Activated B cell treated with CpG ODN at 0.5 μM for 24 hours (primary cell): ENCODE measurements at places on chromosomes 1 and 21. TPM values are rescaled to one million over a fixed set of nuclear protein-coding genes. Genes with fewer than 3 reads are reported as not detected.

DNA sequence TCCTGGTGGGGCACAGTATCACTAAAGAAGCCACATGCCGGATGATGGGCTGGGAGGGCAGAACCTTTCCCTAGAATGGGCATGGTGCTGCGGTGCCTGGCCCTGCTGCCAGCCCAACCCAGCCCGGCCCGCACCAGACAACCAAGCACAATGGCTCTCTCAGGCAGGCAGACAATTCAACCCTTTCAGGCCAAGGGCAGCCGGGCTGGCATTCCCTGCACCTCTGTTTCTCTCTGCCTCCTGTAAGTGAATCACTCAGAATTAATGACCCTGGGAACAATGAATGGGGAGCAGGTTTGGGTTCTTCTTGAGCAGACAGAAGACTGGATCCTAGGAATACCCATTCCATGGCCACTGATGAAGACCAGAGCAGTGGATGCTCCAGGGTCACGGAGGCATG, 41.0 kb upstream of the IFFO2 start:
- DNase-seq, result no peak

Gene POMGNT1
- 37.4 and 39.5 TPM in 2 replicates for total RNA-seq

GRCh38 chr21:19700476-19700875, 1296.9 kb upstream of the TMPRSS15 start:
- DNase-seq, result no peak

Gene CD34
- not detected in 2 replicates for total RNA-seq

- no peak for DNase-seq
Measured at GRCh38 chr1:100213141-100213540, 35.1 kb upstream of the LRRC39 start.

Gene LCE2B
- total RNA-seq, result not detected in 2 replicates

Gene SPRR2B
- total RNA-seq, result not detected in 2 replicates

DNA sequence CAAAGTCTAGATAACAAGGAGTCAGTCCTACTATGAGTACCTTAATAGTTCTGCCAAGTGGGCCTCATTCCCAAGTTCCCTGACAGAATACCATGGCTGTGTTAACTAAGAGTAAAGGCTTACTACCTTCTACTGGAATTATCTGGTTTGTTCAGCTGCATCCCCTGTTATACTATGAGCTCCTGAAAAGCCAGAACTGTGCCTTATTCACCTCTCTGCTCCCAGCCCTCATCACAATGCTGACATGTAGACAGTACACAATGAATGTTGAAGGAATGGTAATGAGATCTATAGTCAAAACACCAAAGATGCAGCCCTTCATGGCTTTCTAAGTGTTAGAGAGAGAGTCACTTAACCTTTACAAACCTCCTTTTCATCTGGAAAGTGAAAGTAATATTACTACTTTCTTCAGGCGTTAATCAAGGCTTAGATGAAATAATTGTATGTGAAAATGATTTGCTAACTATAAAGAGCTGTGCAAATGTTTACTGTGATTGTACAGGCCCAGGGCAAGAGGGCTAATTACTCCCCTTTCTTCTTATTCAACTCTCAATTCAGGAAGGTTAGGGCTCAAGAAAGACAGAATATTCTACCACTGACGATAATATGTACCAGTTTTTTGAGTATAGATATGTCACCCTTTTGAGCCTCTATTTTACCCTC, 70.3 kb upstream of the MROH9 start:
- no peak for DNase-seq

DNA sequence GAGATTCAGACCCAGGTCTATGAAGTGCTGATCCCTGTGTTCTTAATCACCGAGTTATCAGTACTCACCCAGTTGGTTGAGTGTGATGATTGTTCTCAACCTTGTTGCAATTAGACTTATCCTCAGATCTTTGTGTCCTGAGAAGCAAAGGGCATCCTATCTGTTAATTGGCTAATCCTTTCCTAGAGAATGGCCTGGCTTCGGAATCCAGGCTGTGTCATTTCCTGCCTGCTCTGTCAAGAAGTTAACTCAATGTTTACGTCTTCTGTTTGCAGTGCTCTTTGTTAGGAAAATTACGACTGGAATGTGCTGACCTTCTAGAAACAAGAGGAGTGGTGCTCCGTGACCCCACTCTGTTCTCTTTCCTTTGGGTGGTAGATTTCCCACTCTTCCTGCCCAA, 14.7 kb downstream of the GAS5 start:
- DNase-seq, result no peak

- no peak for DNase-seq
Measured at GRCh38 chr1:71785450-71785849, 496.9 kb downstream of the NEGR1 start.

DNA sequence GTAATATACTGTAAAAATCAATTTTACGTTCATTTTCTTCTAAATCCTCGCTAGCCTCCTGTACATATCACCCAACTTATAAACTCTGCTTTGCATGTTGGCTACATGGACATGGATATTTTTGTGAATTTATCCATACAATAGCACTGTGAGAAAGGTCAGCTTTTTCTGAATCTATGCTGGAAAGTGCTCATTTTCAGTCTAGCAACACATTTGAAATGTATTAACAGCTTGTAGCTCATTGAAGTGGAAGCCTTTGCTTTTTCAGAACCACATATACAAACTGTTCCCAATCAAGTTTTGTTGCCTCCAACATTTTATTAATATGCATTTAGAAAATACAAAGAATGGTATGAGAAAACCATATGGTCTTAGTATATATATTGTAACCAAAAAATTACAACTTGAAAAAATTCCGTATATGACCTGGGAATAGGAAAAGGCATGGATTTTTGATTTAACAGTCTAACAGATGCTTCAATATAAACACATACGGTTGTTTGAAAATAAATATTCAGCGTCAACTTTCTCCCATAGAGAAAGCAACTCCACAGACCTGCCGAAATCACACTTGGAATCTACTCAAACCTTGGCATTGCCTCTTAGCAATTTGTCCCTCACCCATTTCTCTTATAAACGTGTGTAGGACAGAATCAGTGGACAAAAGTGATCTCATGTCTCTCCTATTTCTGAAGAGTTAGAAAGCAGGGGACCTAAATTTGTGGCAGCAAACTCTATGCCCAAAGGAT, 112.7 kb downstream of the ERG start:
- DNase-seq, result no peak

DNA sequence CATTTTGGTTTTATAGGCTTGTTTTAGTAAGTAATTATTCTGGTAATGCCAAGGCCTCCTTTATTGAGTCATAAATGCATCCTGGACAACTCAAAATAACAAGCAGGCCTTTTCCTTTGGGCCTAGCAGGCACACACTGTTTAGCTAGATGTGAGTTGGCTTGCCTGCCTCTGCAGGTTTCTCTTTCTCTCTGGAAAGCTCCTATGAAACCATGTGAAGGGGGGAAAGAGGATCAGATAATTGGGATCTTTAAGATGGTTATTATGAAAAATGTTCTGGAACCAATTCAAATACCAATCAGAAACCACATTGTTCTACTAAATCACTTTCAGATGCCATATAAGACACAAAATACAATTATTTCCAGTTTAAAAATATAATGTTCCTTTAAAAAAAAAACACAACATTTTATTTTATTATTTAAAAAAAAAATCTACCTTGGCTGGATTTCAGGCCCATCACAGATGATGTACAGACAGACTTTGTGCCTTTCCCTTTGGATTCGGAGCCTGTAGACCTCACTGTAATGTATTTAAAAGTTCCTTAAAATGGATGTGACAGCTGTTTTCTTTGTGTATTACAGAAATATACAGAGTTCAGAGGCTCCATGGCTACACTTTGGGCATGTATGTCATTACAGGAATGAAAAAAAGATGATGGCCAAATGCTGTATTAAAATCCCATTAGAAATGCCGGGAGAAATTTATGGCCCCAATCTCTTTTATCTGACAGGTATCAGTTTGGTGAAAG, 80.2 kb downstream of the NTMT2 start:
- DNase-seq, result no peak

DNA sequence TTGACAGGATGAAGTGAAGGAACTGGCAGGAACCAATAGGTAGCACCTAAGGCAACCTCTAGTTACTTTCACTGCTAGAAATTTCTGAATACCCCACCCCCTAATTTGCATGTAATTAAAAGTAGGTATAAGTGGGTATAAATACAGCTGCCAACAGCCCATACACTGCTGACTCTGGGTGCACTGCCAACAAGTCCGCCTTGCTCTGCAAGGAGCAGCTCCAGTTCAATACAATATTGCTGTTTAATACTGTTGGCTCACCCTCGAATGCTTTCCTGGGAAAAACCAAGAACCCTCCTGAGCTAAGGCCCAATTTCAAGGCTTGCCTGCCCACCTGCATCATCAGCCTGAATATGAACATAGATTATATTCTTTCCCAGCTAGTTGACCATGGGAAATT, 981.9 kb downstream of the ADGRL2 start:
- no peak for DNase-seq

Gene SMCP
- total RNA-seq, result not detected in 2 replicates

- no peak for DNase-seq
Measured at GRCh38 chr1:214448536-214448935, 102.9 kb downstream of the PTPN14 start.

Gene FYB2
- not detected in 2 replicates for total RNA-seq

DNA sequence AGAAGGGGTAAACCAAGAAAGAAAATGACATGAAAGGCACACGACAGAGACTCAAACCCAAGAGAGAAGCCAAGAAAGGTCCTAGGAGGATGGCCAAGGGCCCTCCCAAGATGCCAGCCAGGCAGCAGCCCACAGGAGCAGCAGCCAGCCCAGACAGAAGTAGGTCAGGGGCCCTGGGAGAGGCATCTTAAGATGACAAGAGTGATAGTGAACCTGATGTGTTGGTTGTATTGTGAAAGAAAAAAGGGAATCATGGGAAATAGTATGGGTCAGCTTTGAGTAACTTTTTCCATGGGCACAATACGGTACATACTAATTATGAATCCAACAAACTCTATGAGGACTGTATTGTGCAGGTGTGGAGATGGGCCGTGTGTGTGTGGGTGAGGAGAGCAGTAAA, 3.3 kb downstream of the CCSAP start:
- no peak for DNase-seq

DNA sequence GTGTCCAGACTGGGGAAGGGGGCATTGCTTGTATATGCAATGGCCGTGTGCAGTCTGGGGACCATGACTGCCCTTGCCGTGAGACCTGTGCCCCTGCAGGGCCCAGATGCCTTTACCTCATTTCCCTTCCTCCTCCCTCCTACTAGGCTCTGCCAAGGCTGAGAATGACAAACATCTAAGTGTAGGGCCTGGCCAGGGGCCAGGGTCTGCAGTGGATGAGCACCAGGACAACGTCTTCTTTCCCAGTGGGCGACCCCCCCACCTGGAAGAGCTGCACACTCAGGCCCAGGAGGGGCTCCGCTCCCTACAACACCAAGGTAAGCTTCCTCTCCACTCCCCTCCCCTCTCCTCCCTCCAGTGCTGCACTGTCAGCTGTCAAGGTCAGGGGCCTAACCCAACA, 49.5 kb downstream of the YARS1 start:
- no peak for DNase-seq

Gene XKR8
- total RNA-seq, result 5.1 and 6.1 TPM in 2 replicates

DNA sequence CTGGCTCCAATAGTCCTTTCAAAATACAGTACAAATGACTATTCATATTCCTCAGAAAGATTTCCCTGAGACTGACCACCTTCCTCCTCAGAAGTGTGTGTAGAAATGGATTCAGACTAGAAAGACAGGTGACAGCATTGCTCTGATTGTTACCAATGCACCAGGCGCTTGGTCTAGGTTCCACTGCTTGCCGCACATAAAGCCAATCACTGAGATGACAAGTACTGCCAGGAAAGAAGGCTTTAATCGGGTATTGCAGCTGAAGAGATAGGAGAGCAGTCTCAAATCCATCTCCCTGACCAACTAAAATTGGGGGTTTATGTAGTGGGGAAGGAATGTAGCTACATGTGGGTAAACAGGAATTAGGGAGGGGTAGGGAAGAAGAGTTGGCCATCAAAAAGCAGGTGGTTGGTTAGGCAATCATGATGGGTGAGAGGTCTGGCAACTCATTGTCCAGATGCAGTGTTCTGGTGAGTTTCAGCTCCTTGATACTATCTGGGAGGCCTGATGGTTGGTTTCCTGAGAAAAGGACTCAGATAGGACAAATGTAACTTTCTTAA, 98.0 kb downstream of the KCNH1 start:
- DNase-seq, result no peak

Gene KRTAP19-1
- not detected in 2 replicates for total RNA-seq

Gene ERG
- total RNA-seq, result not detected in 2 replicates

Gene SPATA6
- 4.2 and 4.8 TPM in 2 replicates for total RNA-seq

- no peak for DNase-seq
Measured at GRCh38 chr1:8191474-8191873, 126.4 kb upstream of the SLC45A1 start.

GRCh38 chr1:213394837-213395236, 343.8 kb downstream of the RPS6KC1 start:
- no peak for DNase-seq

DNA sequence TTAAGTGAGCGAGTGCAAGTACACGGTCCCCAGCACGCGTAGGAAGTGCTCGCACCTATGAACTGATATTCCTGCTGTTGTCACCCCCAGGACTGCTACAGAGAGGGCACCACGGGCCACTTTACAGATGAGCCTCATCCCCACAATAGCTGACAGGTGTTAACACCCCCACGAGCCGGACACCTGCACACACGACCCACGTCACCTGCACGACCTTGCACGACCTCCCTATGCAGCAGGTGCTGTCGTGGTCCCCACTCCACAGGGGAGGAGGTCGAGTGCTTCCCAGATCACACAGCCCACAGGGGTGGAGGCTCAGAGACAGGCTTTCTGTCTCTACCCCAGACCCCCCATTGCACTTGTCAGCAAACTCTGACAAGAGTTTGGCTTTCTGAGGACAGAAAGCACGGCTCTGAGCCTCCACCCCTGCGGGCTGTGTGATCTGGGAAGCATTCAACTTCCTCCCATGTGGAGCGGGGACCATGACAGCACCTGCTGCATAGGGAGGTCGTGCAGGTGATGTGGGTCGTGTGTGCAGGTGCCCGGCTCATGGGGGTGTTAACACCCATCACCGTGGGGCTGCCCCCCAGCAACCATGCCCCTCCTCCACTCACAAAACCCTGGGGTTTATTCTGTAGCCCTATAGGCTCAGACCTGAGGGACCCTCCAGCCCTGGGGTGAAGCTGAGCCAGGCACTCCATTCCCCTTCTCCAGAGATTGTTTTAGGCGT, 80.8 kb downstream of the MATN1 start:
- DNase-seq, result no peak

DNA sequence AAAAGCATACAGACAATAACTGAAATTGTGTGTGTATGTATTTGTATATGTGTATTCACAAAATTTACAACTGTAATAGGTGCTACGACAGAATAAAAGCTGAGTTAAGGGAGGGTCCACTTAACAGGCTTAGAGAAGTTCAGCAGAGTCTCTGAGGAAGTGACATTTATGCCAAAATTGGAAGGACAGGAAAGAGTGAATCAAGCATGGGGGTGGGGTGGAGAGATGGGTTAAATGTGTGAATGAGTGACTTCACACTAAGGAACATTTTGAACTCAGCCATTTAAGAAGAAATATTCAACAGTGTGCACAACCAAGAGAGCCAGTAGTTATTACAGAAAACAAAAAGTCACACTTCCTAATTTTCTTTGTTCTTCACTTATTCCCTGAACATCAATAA, 53.8 kb upstream of the RGS1 start:
- no peak for DNase-seq

Gene EPS8L3
- not detected in 2 replicates for total RNA-seq
